ENCODE measurements at places on chromosomes 6 and 20.

- no peak for DNase-seq
These were observed 88.9 kb upstream of the SNAP25 start for GRCh38 chr20:10129749-10130148.

DNA sequence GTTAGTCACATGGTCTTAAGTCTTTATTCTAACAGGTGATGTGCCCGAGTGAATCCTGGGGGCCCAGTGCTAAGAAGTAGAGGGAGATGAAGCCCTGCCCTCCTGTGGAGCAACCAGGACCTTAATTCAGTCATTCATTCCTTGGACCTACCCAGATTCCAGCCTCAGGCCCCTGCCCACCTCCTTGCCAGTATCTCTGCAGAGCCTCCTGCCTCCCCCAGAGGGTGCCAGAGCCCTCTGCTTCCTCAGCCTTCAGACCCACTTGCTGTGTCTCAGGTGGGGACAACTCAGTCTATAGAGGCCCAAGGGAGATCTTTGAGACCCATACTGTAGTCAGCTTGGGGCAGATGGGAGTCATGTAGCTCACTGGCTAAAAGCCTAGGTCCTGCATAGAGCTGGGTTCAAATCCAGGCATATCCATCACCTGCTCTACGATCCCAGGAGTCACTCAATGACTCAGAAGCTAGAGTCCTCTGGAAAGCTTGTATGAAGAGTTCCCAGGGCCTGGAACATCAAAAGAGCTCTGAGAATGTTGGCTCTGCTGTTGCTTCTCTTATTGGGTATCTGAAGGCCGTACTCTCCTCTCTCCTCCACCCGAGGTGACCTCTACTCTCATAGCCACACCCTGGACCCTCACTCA is 3.9 kb upstream of the SIGLEC1 start:
- DNase-seq = no peak

- DNase-seq = no peak
These were observed 62.9 kb downstream of the SSR1 start for GRCh38 chr6:7249946-7250643.

DNA sequence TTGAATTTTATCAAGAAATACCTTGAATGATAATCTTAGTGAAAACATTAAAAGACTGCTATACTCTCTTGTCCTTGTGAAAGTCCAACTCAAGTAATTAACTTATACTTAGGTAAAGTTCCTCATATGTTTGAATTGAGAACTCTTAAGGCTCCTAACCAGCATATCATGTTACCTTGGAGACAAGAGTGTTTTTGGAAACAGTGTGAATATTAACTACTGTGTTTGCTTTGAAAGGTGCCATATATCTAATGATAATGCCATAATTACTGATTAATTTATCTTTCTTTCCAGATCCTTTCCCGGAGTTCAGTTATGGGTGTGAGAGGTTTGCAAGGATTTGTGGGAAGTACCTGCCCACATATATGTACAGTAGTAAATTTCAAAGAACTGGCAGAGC is 10.5 kb downstream of the FAM120B start:
- no peak for DNase-seq

DNA sequence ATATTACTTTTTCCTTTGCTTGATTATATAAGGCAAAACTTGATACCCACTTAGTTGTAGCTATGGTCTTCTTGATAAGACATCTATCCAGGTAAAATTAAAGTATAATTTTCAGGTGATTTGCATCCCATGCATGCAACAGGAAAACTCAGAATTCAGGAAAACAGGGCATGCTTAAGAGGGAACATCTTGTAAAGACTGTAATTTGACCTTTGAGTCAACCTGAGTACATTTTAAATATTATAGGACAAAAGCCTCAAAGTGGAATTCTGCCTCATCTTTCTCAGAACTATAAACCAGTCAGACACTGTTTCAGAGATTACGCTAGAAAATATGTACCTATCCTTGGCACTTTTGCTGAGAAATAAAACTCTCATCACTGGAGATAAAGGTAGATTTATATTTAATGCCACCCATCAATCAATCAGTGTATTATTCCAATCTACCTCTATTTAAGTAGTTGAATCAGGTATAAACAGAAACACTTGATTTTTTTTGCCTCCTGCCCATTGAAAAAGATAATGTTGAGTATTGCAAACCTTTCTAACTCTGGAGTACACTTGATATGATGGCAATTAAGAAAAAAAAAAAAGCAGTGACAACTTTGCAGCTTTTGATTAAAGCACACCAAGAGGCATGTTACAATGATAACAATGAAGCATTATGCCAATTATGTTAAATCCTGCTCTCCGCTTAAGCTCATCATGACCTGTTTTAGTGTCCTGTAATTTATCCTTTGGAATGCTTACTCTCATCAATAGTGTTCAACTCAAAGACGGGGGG is 2.8 kb downstream of the CITED2 start:
- no peak for DNase-seq

- no peak for DNase-seq
These were observed 87.1 kb upstream of the SYNDIG1 start for GRCh38 chr20:24382331-24382730.

DNA sequence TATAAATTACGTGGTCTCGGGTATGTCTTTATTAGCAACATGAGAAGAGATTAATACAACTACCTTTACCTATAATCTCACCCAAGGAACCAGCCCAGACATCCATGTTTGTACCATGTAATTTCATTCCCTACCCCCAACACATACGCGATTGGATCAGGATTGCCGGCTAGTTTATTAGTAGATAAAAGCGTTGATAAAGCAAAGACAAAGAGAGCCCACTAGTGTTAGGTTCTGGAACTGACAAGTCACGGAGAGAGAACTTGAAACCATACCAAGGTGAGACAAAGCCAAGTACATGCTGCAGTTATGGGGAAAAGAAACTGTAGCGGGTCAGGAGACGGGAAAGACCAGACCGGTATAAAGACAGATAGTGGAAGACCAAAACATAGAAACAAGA is 37.4 kb upstream of the FAM135A start:
- no peak for DNase-seq

Measured in stimulated activated CD4-positive, alpha-beta T cell treated with anti-CD3 and anti-CD28 coated beads, Interleukin-2, amount 100 ng/mL, for 4 hours (primary cell).